ENCODE measurements at places on chromosomes 1 and 21. TPM values are rescaled to one million over a fixed set of nuclear protein-coding genes. Genes with fewer than 3 reads are reported as not detected.

The SIK1 gene
- polyA plus RNA-seq, result 3.8 TPM

The NFASC gene
- polyA plus RNA-seq, result 34.4 TPM

The ANKRD35 gene
- polyA plus RNA-seq, result 1.9 TPM

The RNF186 gene
- 0.25 TPM for polyA plus RNA-seq

The MAGI3 gene
- 29.6 TPM for polyA plus RNA-seq

The ATP6V1G3 gene
- 3.2 TPM for polyA plus RNA-seq

The UBE2U gene
- polyA plus RNA-seq, result not detected

The SH3BGR gene
- polyA plus RNA-seq, result 4.3 TPM

The C8B gene
- not detected for polyA plus RNA-seq

The KDF1 gene
- polyA plus RNA-seq, result 7.5 TPM

The SELENON gene
- 75.1 TPM for polyA plus RNA-seq

The BARHL2 gene
- polyA plus RNA-seq, result not detected

The TRIM67 gene
- polyA plus RNA-seq, result 0.15 TPM

The JAM2 gene
- polyA plus RNA-seq, result 14.1 TPM

The CAPN9 gene
- 1.4 TPM for polyA plus RNA-seq

The SHE gene
- 9.8 TPM for polyA plus RNA-seq

The DOP1B gene
- polyA plus RNA-seq, result 6.6 TPM

The CLCA4 gene
- polyA plus RNA-seq, result not detected

The LIN28A gene
- 0.15 TPM for polyA plus RNA-seq

The SYT2 gene
- 2.7 TPM for polyA plus RNA-seq

The UTS2 gene
- polyA plus RNA-seq, result not detected

The GNG4 gene
- 5.2 TPM for polyA plus RNA-seq

The OR14K1 gene
- not detected for polyA plus RNA-seq

The SPRR2E gene
- not detected for polyA plus RNA-seq

The SLC1A7 gene
- polyA plus RNA-seq, result 0.05 TPM

The PRPF38B gene
- 104 TPM for polyA plus RNA-seq

The SPOCD1 gene
- 0.45 TPM for polyA plus RNA-seq

The TGFB2 gene
- polyA plus RNA-seq, result 14.0 TPM

The IPO9 gene
- polyA plus RNA-seq, result 90.2 TPM

The AK5 gene
- polyA plus RNA-seq, result 4.6 TPM

The PINK1 gene
- 64.8 TPM for polyA plus RNA-seq

The NEGR1 gene
- polyA plus RNA-seq, result 4.9 TPM

The MX2 gene
- polyA plus RNA-seq, result 1.9 TPM

The LCE2C gene
- polyA plus RNA-seq, result not detected

The KCNA10 gene
- not detected for polyA plus RNA-seq

The OR6K3 gene
- 0.10 TPM for polyA plus RNA-seq

The ARHGAP30 gene
- 2.2 TPM for polyA plus RNA-seq

The MARK1 gene
- polyA plus RNA-seq, result 10.6 TPM

The PRDM2 gene
- 43.3 TPM for polyA plus RNA-seq

The OLIG2 gene
- polyA plus RNA-seq, result not detected

The LCE7A gene
- polyA plus RNA-seq, result not detected

The CELA3B gene
- 0.38 TPM for polyA plus RNA-seq

The AMY1B gene
- not detected for polyA plus RNA-seq

The CRNN gene
- not detected for polyA plus RNA-seq

All from left kidney (tissue), 8 donors.